Hematopoietic multipotent progenitor cell (in vitro differentiated cells): ENCODE measurements at places on chromosomes 3 and 15.

- DNase-seq, result no peak
These were observed 55.5 kb downstream of the FNDC3B start for GRCh38 chr3:172094621-172095557.

GRCh38 chr3:87120881-87121280 lies 106.2 kb upstream of the CHMP2B start:
- DNase-seq, result no peak

GRCh38 chr15:76996526-76997401 lies 1.8 kb downstream of the PSTPIP1 start:
- DNase-seq, result no peak

GRCh38 chr3:115627180-115628074 lies 4.1 kb downstream of the GAP43 start:
- DNase-seq, result no peak

GRCh38 chr3:63343674-63344073 lies 65.6 kb downstream of the SYNPR start:
- DNase-seq, result peak; percentile 88

DNA sequence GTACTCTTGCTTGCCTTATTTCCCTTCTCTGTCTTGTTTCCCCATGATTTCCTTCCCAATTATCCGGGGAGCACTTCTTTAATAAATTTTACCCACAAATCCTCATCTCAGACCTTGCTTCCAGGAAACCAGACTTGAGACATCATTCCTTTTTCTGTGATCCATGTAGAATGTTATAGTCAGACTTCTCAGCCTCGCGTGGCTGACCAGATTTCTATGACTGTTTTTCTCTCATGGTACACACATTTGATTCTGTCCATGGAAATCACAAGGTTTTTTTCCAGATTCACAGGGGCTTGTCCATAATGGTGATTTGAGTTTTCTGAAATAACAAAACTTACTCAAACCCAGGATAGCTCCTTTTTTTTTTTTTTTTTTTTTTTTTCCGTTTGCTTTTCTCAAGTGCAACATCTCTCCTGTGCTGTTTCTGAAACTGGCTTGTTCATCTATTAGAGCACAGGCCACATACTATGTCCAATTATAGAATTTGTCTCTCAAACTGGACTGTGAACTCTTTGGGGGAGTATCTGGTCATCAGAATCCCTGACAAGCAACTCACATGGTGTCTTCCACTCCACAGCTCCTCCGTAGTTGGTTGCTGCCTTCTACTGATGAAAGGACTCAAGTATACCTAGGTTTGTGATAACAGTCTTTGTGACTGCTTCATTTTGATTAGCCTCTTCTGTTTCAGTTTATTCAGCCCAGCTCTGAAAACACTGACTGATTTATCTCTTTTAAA lies 50.8 kb downstream of the RBMS3 start:
- no peak for DNase-seq

DNA sequence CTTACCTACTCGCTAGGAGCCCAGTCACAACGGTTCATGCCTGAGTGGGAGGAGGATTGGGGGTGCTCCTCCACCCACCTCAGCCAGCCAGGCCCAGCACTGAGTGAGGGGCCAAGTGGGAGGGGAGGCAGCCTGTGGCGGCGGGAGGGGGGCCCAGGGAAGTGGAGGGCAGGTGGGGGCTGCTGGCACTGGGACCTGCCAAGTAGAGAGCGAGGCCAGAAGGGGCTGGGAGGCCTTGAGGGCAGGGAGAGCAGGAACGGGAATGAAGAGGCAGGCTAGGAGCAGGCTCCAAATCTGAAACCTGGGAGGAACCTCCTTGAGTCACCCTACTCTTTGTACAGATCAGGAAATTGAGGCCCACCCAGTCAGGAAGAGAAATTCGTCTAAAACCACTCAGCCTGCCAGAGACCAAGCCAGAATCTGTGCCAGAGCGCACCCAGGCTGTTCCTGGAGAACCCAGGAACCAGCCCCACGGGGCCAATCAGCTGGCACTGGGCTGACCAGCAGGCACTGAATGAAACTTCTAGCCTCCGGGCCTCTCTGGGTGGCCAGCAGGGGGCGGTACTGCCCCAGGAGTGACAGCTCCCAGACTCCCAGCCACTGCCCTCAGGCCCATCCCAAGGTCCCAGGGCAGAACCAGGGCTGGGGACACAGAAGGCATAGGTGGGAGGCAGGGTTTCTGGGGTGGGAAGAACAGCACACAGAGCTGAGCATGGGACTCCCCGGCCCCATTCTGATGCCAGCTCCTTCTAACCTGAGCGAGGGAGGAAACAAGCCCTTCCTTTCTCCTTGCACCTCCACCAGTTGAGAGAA lies 14.8 kb upstream of the CYP11A1 start:
- peak; percentile 68 for DNase-seq

DNA sequence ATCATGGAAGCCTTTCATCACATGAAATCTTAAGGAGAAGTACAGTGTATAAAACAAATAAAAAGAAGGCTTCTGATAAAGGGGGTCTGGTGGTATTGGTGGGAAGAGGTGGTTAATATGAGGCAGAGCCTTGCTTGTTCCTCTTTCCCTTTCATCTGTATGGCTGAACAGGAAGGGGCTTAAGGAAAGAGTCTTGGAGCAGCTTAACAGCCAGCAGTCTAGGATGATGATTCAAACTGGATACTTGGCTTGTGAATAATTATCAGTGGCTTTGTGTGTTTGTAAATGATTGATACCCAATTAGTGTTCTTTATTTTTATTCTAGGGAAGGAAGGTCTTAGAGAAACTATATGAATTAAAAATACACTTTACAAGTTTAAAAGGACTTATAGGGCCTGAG lies 29.1 kb upstream of the TCAIM start:
- no peak for DNase-seq

- no peak for DNase-seq
These were observed 207.8 kb downstream of the PLCL2 start for GRCh38 chr3:17092583-17092933.

DNA sequence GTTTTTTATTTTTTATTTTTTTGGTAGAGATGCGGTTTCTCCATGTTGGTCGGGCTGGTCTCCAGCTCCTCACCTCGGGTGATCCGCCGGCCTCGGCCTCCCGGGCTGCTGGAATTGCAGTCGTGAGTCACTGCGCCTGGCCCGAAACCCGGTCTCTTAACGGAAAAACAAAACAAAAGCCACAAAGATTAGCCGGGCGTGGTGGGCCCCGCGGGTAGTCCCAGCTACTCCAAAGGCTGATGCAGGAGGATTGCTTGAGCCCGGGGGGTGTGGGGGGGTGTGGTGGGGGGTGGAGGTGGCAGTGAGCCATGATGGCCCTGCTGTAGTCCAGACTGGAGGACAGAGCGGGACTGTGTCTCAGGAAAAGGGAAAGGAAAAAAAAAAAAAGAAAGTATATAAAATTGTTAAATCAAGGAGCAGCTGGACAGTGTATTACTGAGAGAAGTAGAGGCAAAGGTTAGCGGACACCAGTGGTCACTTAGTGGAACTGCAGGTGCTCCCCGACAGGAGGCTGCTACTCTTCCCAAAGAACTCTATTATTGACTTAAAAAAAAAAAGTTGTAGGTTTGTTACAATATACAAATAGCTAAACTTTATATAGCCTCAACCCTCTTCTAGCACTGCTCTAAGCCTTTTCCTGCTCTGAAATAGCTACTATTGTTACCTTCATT lies 30.3 kb upstream of the TUBGCP5 start:
- no peak for DNase-seq

- DNase-seq, result no peak
These were observed 8.7 kb upstream of the CPA3 start for GRCh38 chr3:148856384-148856783.

GRCh38 chr15:59217876-59218498 lies 11.3 kb downstream of the LDHAL6B start:
- DNase-seq, result no peak

DNA sequence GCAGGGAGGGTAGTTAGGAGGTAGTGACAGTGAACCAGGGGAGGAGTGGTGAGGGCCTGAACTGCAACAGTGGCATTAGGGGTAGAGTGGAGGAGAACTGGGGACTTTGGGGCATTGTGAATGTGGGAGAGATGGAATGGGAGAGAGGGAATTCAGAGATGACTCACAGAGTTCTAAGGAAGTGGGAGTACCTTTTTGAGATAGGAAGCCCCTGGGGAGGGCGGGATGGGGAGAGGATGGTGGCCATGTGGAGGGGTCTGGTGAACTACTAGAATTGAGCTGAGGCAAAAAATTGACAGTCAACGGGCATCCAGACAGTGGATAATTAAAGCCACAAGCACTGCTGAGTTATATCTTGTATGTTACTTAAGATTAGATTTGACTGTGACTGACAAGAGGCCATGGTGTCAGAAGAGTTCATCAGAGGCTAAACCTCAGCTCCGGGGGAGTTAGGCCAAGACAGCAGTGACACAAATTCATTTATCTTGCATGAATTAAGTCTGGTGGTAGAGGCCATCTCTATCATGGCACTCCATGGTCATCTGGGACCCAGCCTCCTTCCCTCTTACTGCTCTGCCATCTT lies 34.0 kb downstream of the PLEKHO2 start:
- DNase-seq, result no peak

GRCh38 chr15:39239562-39239961 lies 341.3 kb upstream of the THBS1 start:
- DNase-seq, result no peak

GRCh38 chr3:134313847-134314587 lies 60.2 kb downstream of the AMOTL2 start:
- no peak for DNase-seq

GRCh38 chr15:40445421-40445922 lies 4.7 kb downstream of the BAHD1 start:
- DNase-seq, result no peak

GRCh38 chr15:64695561-64695992 lies 79.8 kb downstream of the RBPMS2 start:
- DNase-seq, result peak; percentile 94

GRCh38 chr15:43186003-43186353 lies 775 bp downstream of the CCNDBP1 start:
- DNase-seq, result no peak

DNA sequence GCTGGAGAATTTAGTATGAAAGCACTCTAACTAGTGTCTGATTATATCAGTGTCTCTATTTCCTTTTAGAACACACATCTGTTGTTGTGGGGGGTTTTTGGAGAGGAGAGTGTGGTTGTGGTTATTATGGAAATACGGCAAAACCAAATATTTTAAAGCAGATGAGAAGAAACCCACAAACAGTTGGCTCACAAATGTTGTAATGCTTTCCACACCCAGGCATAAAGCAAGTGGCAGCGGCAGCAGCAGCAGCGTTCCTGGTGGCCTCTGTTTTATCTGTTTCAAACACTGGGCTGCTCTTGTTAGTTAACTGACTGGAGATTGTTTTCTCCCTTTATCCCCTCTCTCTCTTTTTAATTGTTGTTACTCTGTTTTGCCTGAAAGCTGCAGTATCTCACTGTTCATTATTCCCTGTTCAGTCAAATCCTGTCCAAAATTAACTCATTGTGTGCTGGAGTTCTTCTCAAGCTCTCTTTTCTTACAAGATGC lies 1045.5 kb upstream of the NR2F2 start:
- no peak for DNase-seq

- DNase-seq, result no peak
These were observed 17.4 kb downstream of the NDUFB5 start for GRCh38 chr3:179622023-179622422.

DNA sequence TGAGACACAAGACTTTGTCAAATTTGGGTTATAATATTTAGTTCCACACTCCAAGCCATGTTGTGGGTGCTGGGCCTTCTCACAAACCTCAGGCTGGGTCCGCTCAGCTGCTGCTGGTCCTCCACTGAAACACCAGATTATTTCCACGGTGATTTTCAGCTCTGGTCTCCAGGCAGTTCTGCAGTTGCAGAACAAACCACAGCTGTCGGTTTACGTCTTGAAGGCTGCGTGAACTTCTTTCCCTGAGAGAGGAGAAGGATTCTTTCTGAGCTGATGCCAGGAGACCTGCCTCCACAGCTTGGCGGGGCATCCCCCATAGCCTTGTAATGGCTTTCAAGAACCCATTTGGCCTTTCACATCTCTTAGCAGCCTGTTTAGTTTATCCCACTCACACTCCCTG lies 16.2 kb downstream of the GALNT15 start:
- no peak for DNase-seq

DNA sequence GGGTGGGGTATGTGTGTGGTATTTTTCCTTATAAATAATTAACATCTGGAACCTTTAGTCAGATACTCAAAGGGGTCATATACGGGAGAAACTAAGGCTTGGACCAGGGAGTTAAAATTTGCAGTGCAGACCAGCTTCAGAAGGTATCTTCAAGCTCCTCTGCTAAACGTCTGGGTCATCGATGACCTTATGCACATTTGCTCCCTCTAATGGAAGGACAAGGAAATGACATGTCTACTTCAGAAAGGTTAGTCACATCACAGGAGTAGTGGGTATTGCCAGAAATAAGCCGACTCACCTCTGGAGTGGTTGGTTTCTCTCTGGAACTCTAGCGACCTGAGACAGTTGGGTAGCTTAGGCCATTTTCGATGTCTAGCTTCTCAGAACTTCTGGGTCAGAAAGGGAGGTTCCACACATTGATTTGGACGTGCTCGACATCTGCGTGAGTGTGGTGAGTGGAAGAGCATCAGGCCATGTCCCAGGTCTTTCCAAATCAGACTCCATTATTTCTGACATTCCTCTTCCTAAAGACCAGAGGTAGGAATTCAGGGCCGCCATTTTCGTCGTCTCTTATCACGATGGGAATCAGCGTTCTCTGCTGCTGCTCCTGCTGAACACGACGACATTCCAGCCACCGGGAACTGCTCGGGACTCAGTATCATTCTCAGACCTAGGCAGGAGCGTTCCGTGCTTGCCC lies 31.8 kb upstream of the RASA2 start:
- DNase-seq, result peak; percentile 81

DNA sequence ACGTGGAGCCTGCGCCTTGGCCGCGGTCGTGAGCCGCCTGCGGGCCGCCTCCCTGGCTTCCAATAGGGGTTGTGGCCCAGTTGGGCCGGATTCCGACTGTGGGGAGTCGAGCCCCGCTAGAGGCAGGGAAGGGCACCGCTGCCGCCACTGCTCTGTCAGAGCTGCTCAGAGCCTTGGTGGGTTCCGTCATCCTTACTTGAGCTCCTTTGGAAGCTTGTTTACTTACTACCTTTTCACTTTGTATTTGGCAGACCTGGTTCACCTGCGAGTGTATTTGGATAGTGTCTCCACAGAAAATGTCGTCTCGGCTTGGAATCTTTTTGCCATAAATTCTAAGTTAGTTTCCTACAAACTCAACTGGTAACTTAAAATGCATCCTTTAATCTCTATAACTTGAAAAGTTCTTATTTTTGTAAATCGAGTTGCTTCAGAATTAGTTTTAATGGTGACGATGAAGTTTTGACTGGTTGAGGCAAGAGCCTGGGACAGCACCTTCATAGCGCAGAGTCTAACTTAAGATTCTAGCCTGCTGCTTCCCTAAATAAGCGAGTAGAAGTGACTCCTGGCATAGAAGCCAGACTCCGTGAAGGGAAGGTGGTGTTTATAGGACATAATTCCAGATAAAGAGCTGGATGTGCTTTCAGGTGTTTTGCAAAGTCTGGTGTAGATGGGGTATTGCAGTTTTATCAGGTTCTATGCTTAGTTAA lies 800 bp downstream of the DAG1 start:
- DNase-seq, result no peak

- DNase-seq, result no peak
These were observed 151.4 kb downstream of the POLR2M start for GRCh38 chr15:57857871-57858270.
